ENCODE measurements at places on chromosomes 6 and 20.

- no peak for DNase-seq
Observed at GRCh38 chr6:154614101-154614500, 103.6 kb upstream of the CNKSR3 start.

DNA sequence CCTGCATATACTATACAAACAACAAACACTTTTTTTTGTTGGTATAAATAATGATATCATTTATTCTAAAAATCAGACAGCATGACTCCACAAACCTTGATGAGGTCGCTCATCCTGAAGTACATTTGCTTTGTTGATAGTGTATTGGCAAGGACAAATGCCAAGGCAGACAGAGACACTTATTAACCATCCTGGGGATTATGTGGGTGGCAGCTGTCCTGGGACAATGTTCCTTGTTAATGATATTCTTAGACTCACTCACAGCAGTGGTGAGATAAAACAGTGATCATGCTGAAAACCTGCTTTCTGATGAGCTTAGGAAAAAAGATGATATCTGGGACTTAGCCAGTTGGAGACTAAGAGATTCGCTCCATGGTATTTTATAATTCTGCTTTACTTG, 85.4 kb upstream of the OGFRL1 start:
- no peak for DNase-seq

GRCh38 chr20:7497985-7498384, 442.3 kb downstream of the HAO1 start:
- DNase-seq, result no peak

DNA sequence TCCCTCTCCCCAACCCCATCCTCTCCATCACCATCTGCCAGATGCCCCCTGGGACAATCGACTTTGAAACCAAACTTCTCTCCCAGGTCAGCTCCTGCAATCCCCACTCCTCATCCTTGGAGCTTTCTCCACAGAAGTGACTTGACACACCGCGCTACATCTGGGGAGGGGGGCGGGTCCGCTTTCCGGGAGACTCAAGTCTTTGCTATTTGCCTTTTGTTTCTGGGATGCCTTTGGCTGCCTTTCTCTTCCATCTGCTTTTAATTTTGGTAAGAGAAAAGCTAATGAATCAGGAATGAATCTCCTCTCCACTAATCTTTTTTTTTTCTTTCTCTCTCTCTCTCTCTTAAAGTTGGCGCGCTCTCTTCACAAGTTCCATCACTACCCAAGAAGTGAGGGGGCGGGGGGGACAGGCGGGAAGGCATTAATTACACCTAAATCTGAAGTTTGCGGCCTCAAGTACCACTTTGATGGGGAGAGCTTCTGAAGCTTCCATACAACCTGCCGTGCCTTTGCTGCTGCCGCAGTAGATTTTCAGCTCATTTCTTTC, 664 bp upstream of the TPBG start:
- no peak for DNase-seq

GRCh38 chr20:38358556-38358955, 12.3 kb downstream of the LBP start:
- DNase-seq, result no peak

DNA sequence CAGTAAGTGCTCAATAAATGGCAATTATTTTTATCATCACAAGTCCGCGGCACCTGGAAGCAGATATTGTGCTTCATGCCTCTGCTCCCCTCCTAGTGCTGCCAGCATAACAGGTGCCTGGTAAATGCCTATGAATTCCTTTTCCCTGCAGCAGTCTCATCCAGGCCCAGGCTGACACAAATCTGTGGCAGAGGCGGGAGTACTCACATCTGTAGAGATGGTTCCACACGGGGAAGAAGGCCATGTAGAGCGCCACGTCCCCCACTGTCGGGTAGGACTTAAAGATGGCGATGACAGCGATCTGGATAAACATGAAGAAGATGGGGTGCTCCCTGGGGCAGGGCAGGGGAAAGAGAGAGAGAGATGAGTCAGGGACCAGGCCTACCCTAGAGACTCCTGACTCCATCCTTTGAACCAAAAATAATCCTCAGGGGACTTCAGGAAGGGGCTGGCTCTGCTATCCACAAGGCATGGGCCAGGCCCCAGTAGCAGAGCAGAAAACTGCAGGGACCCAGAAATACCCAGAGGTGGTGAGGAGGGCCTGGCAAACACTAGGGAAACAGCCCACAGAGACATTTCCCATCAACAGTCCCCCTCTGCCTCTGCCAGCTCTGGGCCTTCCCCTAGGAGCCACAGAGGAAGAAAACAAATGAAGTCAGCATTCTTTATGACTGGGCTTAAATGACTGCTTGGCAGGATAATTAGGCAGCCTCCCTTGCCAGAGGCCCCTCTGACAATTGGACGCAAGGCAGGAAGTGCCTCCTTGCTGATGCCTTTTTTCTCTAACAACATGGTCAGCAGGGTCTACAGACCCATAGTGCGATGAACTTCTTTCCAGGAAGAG, 23.0 kb downstream of the MAP1LC3A start:
- DNase-seq, result no peak

GRCh38 chr6:73523434-73524123, 2.7 kb upstream of the EEF1A1 start:
- no peak for DNase-seq

DNA sequence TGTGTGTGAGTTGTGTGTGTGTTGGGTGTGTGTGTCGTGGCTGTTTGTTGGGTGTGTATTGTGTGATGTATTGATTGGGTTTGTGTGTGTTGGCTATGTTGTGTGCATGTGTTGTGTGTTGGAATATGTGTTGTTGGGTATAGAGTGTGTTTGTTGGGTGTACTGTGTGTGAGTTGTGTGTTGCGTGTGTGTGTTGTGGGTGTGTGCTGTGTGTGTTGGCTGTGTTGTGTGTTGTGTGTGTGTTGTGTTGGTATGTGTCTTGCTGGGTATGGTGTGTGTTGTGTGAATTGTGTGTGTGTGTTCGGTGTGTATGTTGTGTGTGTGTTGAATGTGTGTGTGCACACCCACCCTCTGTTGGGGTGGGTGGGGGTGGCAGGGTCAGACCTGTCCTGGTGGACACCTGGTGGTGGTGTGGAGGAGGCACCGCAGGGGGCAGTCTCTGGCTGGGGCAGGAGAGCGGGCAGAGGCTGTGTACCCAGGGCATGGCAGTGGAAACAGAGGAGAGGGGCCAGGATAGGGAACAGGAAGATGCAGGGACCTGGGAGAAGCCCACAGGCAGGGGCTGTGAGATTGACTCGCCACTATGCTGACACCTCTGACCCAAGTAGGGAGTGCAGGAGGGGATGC, 25.5 kb upstream of the PXDC1 start:
- no peak for DNase-seq
